Activated naive CD4-positive, alpha-beta T cell (primary cell): ENCODE measurements at places on chromosomes 1 and 21.

GRCh38 chr1:153741986-153742385 lies 14.1 kb downstream of the INTS3 start:
- DNase-seq, result no peak

DNA sequence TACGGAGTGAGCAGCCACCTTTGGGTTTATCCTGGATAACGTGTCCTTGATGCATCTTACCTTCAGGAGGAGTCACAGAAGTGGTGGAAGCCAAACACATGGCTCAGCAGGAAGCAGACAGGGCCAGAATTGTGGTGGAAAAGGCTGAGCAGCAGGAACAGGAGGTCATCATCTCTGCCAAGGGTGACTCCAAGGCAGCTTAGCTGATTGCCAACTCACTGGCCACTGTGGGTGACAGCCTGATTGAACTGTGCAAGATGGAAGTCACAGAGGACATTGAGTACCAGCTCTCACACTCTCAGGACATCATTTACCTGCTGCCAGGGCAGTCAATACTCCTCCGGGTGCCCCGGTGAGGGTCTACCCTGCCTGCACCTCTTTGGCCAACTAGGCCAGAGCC lies 179.3 kb downstream of the FAF1 start:
- DNase-seq, result no peak

DNA sequence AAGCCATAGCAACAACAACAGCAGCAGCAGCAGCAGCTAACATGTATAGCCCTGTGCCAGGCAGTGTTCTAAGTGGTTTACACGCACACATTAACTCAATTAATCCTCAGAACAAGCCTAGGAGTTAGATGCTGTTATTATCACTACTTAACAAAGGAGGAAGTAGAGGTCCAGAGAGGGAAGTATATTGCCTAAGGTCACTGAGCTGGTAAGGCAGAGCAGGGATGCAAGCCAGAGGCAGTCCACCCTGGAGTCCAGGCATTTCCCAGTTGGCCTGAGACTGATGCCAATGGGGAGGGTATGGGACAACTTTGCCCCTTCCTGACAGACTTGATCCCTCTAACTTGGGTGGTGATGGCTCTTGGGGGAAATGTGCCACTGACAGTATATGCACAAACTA lies 6.8 kb downstream of the CDC14A start:
- no peak for DNase-seq

GRCh38 chr1:160733898-160734297 lies 5.1 kb upstream of the SLAMF7 start:
- no peak for DNase-seq

- no peak for DNase-seq
Measured at GRCh38 chr1:39754026-39754570, 15.4 kb downstream of the PPIE start.
